Lower lobe of right lung (tissue), 2 donors: ENCODE measurements at places on chromosomes 2 and 18. TPM values are rescaled to one million over a fixed set of nuclear protein-coding genes. Genes with fewer than 3 reads are reported as not detected.

The SLC9A4 gene
- total RNA-seq, result not detected

The ANKRD30B gene
- total RNA-seq, result not detected

The TRIM54 gene
- total RNA-seq, result not detected

The BMP10 gene
- 0.24 TPM for total RNA-seq

The EVA1A gene
- total RNA-seq, result 31.7 TPM

The CLEC4F gene
- 0.71 TPM for total RNA-seq

DNA sequence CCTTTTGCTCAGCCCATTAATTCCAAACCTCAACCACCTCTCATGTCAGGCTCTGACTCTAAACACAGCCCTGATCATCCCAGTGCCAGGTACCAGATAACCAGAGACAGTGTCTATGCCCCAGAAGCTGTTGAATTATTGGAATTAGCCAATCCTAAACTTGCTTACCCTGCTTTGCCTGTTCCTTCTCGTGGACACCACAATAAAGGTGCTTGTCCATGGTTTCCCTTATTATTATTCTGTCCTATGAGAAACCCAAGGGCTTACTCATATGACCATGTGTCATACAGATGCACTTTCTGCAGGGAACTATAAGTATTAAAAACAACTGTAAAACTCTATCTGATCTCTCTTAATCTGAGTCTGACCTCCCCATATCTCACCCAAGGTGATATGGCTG lies 2193.8 kb upstream of the PIK3C3 start:
- no peak for DNase-seq

DNA sequence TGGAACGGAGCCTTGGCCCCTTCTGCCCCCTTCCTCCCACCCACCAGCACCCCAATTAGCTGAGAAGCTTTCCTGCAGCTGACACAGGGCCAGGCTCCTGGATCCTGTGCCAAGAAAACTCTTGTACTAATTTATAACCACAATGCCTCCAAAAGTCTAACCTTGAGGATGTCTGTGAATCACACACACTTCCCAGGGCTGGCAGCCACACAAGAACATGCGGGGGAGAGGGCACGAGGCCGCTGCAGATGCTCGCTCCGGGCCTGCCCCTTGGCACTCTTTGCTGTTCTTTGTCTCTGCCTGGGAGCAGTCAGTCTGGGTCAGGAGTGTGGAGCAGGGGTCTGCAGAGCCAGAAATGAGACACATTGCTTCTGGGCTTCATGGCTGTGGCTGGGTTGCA lies 62.7 kb upstream of the KIF5C start:
- DNase-seq, result no peak

GRCh38 chr2:76075126-76075525 lies 364.4 kb upstream of the GCFC2 start:
- DNase-seq, result no peak

GRCh38 chr2:170846314-170846713 lies 29.6 kb downstream of the GAD1 start:
- DNase-seq, result no peak

GRCh38 chr2:196983934-196984333 lies 57.4 kb upstream of the PGAP1 start:
- no peak for DNase-seq

DNA sequence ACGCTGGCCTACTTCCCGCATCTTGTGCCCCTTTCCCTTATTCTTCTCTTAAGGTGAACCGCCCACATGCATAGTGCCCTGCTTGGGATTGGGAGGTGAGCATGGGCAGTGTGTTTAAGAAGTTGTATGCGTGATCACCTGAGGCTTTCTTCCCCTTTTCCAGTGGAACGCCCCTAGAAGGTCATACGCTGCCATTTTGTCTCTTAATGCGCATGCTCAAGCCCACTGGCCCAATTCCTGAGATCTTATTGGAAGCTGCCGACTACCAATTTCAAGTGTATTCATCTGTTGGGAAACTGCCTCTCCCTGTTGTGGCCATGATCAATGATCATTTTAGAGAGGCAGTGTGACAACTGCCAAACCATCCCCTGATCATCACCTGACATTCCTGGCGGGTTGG lies 3.3 kb upstream of the CETN1 start:
- DNase-seq, result no peak

DNA sequence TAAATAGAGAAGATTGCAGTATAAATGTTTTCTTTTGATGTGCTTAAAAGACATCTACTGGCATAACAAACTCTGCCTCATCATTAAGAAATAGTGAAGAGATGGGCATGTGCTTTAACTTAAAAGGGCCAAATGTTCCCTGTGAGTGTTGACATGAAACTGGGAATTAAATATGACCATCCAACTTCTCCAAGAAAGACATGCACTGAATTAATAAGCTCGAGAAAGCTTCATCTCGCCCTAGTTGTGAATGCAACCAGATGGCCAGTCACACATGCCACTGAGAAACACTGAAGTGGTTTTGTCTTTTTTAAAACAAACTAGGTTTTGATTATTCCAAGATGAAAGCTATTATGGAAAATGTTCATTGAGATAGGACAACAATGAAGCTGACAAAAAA lies 479.2 kb downstream of the RIT2 start:
- no peak for DNase-seq

DNA sequence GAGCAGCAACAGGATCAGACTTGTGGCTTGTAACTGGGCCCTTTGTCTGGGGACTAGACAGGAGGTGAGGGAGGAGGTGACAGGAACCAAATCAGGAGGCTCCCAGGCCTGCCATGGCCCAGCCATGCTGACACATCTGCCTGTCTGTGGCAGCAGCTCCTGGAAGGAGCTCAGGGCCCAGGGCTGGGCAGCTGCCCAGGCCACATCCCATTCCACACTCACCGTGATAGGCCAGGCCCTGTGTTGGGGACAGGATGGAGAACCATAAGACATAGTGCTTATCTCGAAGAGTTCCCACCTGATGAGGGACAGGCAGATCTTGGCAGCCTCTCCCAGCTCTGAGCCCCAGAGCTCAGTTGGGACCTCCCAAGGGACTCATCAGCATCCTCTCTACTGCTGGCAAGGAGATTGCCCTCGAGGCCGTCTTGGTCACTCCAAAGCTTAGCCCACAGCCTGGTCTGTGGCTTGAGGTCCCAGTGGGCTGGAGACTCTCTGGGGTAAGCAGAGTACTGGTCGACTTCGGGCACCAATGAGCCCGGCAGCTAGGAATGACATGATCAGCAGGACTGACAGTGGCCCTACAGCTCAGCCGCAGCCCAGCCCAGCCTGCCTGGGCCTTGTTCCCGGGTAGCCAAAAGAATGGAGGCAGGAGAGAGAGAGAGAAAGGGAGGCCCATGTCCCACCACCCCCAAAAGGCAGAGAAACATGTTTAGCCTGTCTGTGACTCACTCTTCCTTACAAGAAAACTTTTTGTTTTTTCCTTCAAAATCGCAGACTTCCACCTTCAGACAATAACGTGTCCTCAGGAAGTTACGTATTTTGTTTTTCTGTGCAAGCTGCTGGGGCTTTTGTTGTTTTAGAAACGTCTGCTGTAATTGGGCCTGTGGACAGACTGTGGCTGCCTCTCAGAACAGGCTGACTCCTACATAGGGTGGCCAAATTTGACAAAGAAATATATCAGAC lies 82.1 kb downstream of the HS1BP3 start:
- DNase-seq, result no peak

GRCh38 chr2:24909555-24910177 lies 10.4 kb downstream of the ADCY3 start:
- no peak for DNase-seq

DNA sequence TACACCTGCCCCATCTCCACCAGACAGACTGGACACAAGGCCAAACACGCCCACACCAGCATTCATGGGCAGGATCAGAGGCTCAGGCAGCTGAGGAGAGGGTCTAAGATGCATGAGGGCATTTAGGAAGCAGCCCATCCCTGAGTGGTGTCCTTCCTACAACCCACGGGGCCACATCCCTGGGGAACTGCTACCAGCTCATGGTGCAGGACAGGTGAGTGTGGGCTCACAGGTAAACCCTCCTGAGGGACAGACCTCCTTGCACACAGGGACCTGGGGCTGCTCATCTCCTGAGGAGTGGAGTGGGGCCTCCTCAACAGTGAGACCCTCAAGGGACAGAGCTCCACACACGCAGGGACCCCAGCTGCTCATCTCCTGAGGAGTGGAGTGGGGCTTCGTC lies 14.6 kb downstream of the PARD6G start:
- no peak for DNase-seq

GRCh38 chr2:181063696-181064095 lies 83.3 kb downstream of the UBE2E3 start:
- no peak for DNase-seq

DNA sequence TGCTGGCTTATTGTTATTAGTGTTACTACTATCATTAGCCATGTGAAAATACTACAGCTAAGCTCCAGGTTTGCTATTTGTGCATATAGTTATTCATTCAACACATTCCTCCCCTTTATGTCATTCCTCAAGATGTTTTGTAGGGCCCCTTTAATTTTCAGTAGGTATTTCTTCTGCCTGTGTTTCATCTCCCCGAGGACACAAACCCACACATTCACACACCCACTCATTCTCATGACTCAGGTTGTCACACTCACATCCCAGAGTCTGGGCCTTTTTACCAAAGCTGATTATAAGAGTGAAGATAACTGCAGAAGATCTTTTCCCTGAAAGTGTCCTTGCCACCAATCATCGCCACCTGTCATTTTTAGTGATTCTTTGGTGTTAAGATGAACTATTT lies 68.6 kb upstream of the SPOPL start:
- DNase-seq, result no peak

GRCh38 chr2:239247401-239248245 lies 153.2 kb downstream of the HDAC4 start:
- no peak for DNase-seq

DNA sequence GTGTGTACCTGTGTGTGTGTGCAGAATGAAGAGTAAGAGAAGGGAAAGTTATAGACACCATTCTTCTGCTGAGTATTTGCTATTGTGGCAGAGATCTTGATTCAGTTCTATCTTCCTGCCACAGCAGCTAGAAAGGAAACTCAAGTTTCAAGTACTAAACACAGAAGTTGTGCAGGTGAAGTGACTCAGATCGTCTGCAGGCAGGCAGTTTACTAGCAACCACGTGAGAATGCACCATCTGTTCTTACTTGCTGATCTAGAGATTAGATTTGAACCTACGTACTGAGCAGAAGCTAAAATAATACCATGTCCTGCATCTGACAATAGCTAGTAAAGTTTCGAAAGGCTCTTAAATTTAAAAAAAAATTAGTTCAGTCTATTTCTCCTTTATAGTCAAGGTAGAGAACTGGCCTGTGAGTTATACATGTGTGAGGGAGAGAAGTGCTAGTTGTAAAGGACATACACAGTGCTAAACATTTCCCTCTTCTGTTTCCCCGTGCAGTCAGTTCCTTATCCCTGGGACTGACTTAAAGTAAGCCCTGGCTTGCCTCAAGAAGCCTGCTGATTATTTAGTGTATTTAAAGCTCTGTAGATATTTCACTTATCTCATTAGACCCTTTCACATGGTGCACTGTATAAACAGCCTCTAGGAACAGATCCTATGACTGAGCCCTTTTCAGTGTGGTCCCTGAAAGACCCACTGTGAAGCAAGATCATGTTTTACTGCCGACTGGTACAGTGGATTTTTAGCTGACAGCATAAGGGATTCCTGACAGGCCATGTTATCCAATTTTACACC lies 45.0 kb downstream of the SLC38A11 start:
- no peak for DNase-seq

DNA sequence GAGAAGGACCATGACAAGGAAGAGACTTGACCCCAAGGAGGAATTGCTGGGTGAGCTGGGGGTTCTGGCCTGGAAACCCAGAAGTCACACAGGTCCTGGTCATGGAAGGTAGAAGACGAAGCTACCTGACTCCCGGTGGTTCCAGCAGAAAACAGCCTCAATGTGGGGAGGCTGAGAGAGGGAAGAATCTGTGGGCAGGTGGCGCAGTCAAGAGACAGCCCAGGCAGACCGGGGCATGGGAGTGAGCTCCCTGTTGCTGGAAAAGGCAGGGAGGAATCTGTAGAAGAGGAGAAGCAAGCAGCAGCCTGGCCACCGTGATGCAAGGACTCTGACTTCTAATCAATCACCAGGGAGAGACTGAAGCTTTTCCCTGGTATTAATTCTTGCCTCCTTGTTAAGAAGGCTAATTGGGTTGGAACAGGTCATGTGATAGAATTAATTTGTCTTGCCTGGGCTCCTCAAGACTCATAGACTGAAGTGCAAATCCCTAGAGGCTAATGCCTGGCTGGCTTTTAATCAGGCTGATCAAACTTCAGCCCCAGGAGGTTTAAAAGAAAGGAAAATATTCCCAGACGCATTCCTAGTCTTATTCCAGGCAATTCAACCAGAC lies 30.1 kb downstream of the CNGA3 start:
- DNase-seq, result no peak

DNA sequence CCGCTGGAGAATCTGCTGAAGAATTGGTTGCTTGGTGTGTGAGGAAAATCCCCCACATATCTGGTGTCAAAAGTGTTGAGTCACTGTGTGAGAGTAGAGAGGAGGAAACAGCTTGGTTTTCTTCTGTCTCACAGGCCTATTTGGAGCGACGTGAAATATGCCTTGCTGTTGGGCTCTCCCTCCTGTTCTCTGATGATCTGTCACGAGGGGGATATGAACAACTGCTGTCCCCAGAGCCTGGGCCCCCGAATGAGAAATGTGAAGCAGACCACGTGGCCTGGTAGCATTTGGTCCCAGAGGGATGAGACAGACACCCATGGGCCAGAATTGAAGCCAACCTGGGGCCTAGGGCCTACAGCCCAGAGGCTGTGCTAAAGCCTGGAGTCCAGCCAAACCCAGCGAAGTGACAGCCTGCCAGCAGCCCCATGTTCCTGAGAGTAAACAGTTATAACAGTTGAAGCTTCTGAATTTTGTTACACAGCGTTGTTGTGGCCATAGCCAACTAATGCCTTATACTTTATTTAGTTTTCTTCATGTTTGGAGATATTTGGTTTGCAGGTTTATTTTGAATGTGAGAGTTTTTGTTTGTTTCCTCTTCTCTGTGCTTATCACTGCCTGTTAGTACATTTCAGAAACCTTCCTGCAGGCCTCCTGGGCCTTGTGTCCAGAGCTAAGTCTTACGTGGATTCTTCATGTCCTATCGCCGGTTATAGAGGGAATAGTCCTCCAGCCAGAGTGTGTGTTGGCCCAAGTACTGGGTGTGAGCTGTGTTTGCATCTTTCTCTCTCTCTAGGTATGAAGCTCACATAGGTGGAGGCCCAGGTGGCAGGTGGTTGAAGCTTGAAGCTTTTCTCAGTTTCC lies 18.7 kb upstream of the COLEC12 start:
- DNase-seq, result peak; percentile 63

- no peak for DNase-seq
Observed at GRCh38 chr2:159506764-159507440, 109.4 kb downstream of the BAZ2B start.
